NCI-H774 (cell line): ENCODE measurements at places on chromosomes 12 and 14.

GRCh38 chr12:63994704-63995103 is 150.2 kb downstream of the SRGAP1 start:
- DNase-seq = no peak

GRCh38 chr14:77063571-77064171 is 34.4 kb upstream of the CIPC start:
- DNase-seq = no peak

DNA sequence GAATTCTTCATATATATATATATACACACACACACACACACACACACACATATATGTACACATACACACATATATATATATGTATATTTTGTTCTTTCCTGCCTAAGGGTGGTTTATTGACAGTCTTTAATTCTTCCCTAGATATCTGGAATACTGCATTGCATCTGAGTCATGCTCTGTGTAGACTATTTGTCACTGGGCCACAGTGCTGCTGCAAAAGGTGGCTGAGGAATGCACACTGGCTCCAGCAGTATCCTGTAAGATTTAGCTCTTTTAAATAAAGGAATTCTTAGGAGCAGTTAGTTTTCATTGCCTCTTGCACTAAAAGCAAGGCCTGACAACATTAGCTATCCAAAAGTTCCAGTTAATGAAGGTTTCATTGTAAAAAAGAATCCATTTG is 200.9 kb downstream of the APAF1 start:
- no peak for DNase-seq

DNA sequence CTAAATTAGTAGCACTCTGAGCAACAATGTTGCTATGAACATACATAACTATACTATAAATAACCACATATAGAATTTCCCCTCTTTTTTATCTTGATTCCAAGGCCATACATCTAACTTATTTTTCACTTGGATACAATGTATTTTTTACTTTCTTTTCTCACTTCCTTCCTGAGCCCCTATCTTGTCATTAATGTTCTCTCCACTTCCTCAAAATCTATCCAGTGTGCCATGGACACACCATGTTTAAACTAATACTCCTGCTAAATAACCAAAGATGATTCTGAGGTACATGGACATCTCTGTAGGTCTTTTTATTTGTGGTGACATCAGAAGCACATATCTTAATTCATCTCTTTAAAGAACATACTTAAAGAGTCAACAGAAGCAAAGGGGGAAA is 251.2 kb downstream of the C12orf42 start:
- no peak for DNase-seq

GRCh38 chr12:14850929-14851663 is 7.8 kb upstream of the ART4 start:
- no peak for DNase-seq

DNA sequence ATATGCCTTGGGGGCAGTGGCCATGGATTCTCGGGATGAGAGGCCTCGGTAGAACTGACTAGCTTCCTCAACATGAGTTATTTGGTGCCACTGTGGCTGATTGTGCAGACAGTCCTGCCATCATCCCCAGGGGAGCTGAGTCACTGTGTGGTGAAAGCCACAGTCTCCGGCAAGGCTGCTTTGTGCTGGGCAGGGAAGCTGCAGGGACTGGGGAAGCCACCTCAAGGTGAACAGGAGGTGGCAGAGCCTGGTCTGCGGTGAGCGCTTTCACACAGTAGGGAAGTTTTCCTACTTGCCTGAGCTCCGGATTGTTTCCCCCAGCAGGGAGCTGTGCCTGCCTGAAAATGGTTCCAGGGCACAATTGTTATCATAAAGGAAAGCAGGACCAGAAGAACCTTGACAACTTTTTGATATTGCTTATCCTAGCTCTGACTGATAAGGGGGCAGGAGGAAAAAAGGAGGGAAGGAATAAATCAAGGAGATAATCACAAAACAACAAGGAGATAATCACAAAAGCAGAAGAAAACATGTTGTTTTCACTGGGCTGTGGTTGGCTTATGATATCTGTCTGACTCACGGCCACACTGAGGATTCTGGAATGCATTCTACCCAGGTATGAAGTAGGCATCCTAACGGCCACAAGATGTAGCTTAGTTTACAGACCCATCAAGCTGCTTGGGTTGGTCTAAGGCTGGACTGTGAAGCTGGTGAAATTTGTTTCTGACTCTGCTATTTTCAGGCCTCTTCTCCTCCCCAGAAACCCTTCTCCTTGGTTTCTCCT is 32.2 kb upstream of the GNG2 start:
- DNase-seq = no peak

GRCh38 chr14:21939836-21940235 is 266.2 kb upstream of the OR4E1 start:
- DNase-seq = no peak

GRCh38 chr14:36988989-36989388 is 183.4 kb downstream of the SLC25A21 start:
- DNase-seq = no peak

DNA sequence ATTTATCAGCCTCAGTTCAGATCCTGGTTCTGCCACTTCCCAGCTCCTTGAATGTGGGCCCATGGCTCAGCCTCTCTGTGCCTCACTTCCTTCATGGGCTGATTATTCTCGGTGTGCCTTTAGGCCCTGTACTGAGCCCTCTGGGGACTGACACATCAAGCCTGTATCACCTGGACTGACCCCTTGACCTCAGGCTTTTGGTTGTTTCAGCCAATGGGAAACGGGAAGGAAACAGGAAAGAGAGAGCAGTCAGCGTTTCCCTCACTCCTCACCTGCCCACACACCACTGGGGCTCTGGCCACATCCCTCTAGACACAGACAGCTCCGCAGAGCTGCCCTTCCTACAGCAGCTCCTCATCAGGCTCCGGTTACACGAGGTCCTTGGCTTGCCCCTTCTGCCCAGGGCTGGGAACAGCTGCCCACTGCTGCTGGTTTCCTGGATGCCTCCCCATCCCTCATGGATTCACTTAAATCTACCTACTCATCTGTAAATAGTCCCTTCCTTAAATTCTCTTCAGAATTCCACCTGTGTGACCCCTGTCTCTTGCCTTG is 37.0 kb upstream of the ITPR2 start:
- no peak for DNase-seq

- no peak for DNase-seq
These were observed 67.2 kb downstream of the SLC8A3 start for GRCh38 chr14:70121521-70121920.

DNA sequence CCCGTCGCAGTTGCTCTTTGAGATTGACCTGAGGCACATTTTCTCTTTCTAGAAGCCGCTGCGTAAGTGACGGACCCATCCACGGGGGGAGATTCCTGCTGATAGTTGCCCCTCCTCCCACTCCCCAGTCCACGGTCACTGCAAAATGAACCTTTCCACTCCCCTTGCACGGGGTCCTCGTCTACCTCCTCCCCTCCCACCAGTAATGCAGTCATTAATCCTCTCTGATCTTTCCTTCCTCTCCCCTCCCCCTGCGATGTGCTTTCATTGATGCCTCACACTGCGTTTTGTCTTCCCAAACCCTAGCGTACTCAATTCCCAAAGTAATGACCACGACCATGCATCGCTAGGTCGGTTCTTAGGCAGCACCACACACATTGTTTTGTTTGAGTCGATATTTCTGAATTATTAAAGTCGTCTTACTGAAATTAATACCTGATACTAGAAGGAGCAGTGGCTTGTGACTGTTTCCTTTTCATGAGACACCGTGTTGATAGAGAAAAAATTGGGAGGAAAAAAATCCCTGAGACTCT is 857 bp downstream of the ETNK1 start:
- no peak for DNase-seq

DNA sequence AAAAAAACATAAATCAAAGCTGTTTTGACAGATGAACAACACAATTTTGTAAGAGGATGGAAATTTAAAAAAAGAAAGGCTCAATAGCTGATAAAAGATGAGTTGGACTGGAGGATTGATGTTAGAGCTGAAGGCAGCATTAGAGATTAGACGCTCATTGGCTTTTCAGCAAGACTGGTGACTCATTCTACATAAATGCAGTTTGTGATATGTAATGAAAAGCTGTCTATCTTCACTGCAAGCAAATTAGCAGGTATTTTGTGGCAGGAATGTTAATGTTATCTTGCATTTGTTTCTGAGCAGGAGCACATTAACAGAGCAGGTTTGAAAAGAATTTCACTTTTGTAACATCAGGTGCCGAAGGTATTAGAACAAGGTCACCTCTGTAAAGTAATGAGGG is 442.7 kb upstream of the NOVA1 start:
- DNase-seq = no peak

GRCh38 chr14:69841656-69842055 is 37.6 kb upstream of the SMOC1 start:
- no peak for DNase-seq

- DNase-seq = no peak
These were observed 444.1 kb downstream of the IPO8 start for GRCh38 chr12:30251546-30251945.

- DNase-seq = no peak
These were observed 252.2 kb upstream of the ATP2B1 start for GRCh38 chr12:89960607-89961394.
